Uterine smooth muscle cell (primary cell): ENCODE measurements at places on chromosomes 5 and 9. TPM values are rescaled to one million over a fixed set of nuclear protein-coding genes. Genes with fewer than 3 reads are reported as not detected.

The CD274 gene
- total RNA-seq: 10.5 and 17.7 TPM in 2 replicates

The NRG2 gene
- 0.37 and 0.77 TPM in 2 replicates for total RNA-seq

The SH2D3C gene
- 0.11 and 0.25 TPM in 2 replicates for total RNA-seq

The TAS2R1 gene
- total RNA-seq: not detected in 2 replicates

The PPP3R2 gene
- not detected in 2 replicates for total RNA-seq

The FOXD4L6 gene
- 0.11 and 0.12 TPM in 2 replicates for total RNA-seq

The ACTBL2 gene
- 0.11 and 0.12 TPM in 2 replicates for total RNA-seq

The ITK gene
- total RNA-seq: not detected in 2 replicates

The CXCL14 gene
- 0.22 and 0.37 TPM in 2 replicates for total RNA-seq

The IL7R gene
- 4.9 and 20.7 TPM in 2 replicates for total RNA-seq

The GLRX gene
- total RNA-seq: 47.9 and 49.9 TPM in 2 replicates

The CBY3 gene
- 0.50 TPM in 1 of 2 replicates, not detected in the other for total RNA-seq

The C6 gene
- under 0.01 and 0.11 TPM in 2 replicates for total RNA-seq
